ENCODE measurements at places on chromosomes 2 and 18.

- peaks cover 16% of the 10 kb centered on the region for H3K27me3 ChIP-seq
- no peak overlapping the region for H3K27ac ChIP-seq
- H3K4me3 ChIP-seq: no peak overlapping the region
- peak; percentile 36 for DNase-seq
Observed at GRCh38 chr18:80157708-80158343, 48.8 kb downstream of the ADNP2 start.

DNA sequence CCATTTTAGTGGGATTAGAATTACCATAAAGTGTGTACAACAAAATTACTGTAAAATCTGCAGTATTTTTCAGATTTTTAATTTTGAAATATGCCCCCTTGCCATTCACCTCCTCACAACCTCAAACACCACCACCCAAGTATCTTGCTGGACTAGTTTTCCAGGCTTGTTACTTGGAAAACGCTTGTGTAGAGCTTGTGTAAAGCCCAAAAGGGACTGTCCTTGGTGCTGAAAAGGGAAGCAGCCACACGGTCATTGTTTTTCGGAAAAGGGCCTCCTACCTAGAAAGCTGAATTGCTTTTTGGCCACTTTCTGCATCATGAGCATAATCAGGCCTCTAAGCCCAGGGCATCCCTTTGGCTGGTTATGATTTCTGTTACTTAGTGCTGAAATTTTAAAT, 563.4 kb downstream of the LRRTM4 start:
- H3K4me1 ChIP-seq: no peaks in the 10 kb centered on the region
- H3K27me3 ChIP-seq: no peaks in the 10 kb centered on the region
- H3K27ac ChIP-seq: no peak overlapping the region
- no peaks in the 10 kb centered on the region for H3K36me3 ChIP-seq

DNA sequence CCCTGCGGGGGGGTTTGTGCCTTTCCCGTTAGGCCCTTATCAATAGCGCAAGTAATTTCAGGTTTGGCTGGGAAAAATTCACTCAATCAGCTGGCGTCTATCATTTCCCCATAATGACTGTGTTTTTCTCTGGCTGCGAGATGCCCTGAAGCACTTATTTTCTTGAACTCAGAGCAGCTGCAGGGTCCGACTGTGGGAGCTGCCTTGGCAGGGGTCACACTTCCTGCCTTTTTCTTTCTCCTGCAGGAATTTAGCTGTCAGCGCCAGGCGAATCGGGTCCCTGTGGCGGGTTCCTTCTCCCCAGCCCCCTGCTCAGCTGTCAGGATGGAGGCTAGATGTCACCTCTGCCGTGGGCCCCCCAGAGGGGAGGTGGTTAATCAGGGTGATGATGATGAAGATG, 81.3 kb upstream of the HPCAL1 start:
- no peak for DNase-seq
- no peaks in the 10 kb centered on the region for H3K4me1 ChIP-seq
- no peaks in the 10 kb centered on the region for H3K27me3 ChIP-seq
- no peaks in the 10 kb centered on the region for H3K36me3 ChIP-seq
- H3K4me3 ChIP-seq: no peak overlapping the region

DNA sequence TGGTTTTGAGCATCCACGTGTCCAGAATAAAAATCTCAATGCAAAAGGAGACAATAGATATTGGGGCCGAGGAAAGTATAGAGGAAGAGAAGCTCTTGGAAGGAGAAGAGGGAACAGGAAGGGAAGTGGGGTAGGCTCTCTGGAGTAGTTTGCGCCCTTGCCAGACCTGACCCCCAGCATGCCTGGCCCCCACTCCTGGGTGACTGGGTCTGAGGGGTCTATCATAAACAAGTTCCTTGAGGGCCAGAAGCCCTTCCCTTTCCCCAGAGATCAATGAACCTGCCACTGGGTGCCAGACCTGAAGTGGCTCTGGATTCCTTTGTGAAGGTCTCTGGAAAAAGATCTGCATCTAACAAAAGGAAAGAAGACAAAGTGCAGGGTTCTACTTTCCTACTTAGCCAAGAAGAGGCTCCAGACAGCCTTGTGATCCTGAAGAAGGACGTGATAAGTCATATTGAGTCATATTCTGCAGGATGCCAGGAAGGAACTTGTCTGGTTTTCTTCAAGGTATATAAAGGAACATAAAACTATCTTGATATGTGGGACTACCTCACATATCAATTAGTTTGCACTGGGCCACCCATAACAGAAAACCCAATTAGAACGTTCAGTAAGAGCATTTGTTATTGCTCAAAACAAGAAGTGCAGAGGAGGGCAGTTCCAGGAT, 18.7 kb upstream of the ATOH8 start:
- no peak overlapping the region for H3K4me3 ChIP-seq
- H3K27me3 ChIP-seq: peaks cover 30% of the 10 kb centered on the region
- H3K36me3 ChIP-seq: no peaks in the 10 kb centered on the region
- DNase-seq: no peak
- no peaks in the 10 kb centered on the region for H3K4me1 ChIP-seq

- no peaks in the 10 kb centered on the region for H3K36me3 ChIP-seq
- no peak overlapping the region for H3K4me3 ChIP-seq
- DNase-seq: no peak
- peak overlapping the region; percentile 55 for H3K27ac ChIP-seq
Observed at GRCh38 chr18:46346213-46346612, 242.0 kb downstream of the HAUS1 start.

GRCh38 chr2:101063352-101064124, 61.4 kb downstream of the RPL31 start:
- no peaks in the 10 kb centered on the region for H3K4me1 ChIP-seq
- DNase-seq: no peak
- H3K4me3 ChIP-seq: no peak overlapping the region

- peaks cover 42% of the 10 kb centered on the region for H3K27me3 ChIP-seq
- H3K4me1 ChIP-seq: peaks cover 7% of the 10 kb centered on the region
- no peak overlapping the region for H3K4me3 ChIP-seq
- no peaks in the 10 kb centered on the region for H3K36me3 ChIP-seq
- no peak for DNase-seq
Observed at GRCh38 chr18:58491773-58492752, 136.8 kb downstream of the ALPK2 start.

DNA sequence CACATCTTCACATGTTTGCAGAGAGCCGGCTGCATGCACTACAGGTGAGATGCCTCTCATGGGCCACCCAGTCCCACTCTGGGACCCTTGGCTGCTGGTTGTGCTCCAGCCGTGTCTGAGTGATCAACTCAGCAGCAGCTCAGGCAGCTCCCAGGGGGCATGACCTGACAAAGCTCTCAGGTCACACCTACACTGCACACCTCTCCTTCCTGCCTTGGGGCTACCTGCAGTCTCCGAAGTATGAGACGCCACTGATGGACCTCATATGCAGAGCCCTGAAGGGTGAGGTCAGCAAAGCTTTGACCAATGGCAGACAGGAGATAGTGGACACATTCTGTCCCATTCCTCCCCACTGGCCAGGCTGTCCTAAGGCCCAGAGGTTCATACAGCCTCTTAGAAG, 51.4 kb downstream of the LBH start:
- H3K27me3 ChIP-seq: no peaks in the 10 kb centered on the region
- H3K36me3 ChIP-seq: peaks cover 15% of the 10 kb centered on the region
- DNase-seq: peak; percentile 13
- peak overlapping the region; percentile 72 for H3K4me3 ChIP-seq

DNA sequence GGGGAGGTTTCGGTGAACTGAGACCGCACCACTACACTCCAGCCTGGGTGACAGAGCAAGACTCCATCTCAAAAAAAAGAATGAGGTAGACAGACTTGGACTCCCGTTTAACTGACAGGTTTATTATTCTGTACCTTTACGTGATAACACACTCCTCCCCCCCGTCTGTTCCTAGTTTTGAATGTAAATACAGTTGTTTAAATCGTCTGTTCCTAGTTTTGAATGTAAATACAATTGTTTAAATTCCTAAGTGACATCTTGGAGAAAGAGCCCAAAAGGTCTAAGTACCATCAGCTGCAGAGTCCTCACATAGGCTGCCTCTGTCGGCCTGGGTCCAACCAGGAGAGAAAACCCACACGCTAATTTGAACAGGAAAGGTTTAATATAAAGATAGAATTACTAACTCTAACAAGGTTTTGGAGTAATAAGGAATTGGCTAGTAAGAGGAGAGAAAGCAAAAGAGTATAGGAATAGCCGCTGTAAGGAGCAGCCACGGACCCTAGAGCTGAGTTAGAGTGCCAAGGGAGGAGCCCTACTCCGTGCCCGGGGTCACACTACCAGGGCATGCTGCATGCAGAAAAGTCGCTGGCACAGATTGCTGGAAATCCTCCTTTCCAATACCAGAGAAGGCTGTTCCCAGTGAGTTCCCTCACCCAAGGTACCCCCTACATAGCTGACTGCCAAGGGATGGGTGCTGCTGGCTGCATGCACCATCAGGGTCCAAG, 83.5 kb upstream of the RANBP2 start:
- DNase-seq: no peak
- H3K4me3 ChIP-seq: no peak overlapping the region
- no peaks in the 10 kb centered on the region for H3K36me3 ChIP-seq
- peaks cover 27% of the 10 kb centered on the region for H3K4me1 ChIP-seq
- peaks cover 8% of the 10 kb centered on the region for H3K27me3 ChIP-seq

- no peak overlapping the region for H3K4me3 ChIP-seq
- H3K27me3 ChIP-seq: no peaks in the 10 kb centered on the region
- H3K36me3 ChIP-seq: no peaks in the 10 kb centered on the region
- H3K4me1 ChIP-seq: no peaks in the 10 kb centered on the region
- no peak for DNase-seq
Observed at GRCh38 chr2:48543895-48544294, 13.9 kb downstream of the STON1 start.

DNA sequence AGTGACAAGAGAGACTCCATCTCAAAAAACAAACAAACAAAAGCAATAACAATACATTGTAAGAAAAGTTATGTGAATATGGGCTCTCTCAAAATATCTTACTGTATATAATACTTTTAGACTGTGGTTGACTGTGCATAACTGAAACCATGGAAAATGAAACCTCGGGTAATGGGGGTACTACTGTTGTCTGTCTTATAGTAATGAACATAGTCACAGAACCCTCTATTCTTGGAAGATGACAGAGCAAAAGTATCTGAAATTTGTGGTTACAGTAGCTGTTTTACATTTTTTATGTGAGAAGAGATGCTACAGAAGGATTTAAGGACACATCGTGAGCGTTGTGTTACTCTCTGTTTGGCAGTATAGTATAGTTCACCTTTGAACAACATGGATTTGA, 60.5 kb downstream of the MAP4K4 start:
- H3K27ac ChIP-seq: peak overlapping the region; percentile 90
- no peaks in the 10 kb centered on the region for H3K36me3 ChIP-seq
- peaks cover 56% of the 10 kb centered on the region for H3K4me1 ChIP-seq
- no peaks in the 10 kb centered on the region for H3K27me3 ChIP-seq
- H3K4me3 ChIP-seq: peak overlapping the region; percentile 44

GRCh38 chr2:235827585-235827992, 333.7 kb downstream of the AGAP1 start:
- no peaks in the 10 kb centered on the region for H3K4me1 ChIP-seq
- H3K27ac ChIP-seq: no peak overlapping the region
- peaks cover 1% of the 10 kb centered on the region for H3K27me3 ChIP-seq

DNA sequence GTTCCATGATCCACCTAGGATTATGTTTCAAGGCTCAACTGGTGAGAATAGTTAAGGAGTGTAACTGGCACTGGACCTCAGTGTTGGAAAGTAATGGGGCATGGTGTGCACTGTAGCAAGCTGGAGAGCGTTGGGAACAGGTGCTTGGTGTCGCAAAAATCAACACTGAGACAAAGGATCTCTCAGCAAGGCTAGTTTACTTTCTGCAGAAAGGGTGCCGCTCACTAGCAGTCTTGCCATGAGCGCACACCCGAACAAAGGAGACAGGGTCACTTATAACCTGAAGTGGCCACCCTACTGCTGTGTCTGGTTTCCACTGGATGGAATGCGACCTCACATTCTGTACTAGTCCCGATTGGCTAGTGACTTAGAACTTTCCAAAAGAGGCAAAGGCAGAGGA, 133.2 kb downstream of the TMEM17 start:
- no peak overlapping the region for H3K4me3 ChIP-seq
- no peaks in the 10 kb centered on the region for H3K36me3 ChIP-seq
- no peak for DNase-seq

DNA sequence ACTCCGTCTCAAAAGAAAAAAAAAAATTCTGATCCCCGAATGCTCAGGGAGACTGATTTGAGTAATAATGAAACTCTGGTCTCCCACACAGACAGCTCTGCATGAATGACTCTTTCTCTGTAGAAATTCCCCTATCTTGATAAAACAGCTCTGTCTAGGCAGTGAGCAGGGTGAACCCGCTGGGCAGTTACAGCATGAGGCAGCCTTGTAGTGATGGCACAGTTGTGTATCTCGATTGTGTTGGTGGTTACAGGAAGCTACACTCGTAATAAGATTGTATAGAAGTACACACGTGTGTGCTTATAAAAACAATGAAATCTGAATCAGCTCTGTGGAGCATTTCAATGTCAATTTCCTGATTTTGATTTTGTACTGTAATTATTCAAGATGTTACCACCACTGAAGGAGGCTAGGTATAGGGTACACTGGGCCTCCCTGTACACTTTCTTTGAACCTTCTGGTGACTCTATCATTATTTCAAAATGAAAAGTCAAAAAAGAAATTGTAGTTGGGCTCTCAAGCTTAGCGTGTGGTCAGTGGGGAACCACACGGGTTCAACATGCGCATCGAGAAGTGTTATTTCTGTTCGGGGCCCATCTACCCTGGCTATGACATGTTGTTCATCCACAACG, 34.9 kb upstream of the ATP8B1 start:
- peaks cover 28% of the 10 kb centered on the region for H3K4me1 ChIP-seq
- H3K27me3 ChIP-seq: no peaks in the 10 kb centered on the region
- no peaks in the 10 kb centered on the region for H3K36me3 ChIP-seq
- peak overlapping the region; percentile 39 for H3K4me3 ChIP-seq
- peak overlapping the region; percentile 88 for H3K27ac ChIP-seq

DNA sequence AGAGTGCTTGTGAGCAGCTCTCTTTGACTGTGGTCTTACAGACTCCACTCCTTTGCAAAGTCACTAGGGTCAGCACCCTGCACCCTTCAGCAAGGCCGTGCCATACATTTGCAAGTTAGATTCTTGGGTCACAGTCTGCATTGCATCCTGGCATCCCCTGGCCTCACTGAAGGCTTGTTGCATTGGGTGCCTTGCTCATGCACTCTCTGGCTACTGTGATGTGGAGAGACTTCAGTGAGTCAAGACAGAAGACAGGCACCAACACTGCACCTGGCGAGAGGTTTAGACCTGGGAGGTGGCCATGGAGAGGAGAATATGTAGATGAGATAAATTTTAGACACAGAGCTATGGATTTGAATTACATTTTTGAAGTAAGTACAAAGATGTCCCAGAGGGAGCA, 146.4 kb upstream of the COPS8 start:
- no peaks in the 10 kb centered on the region for H3K4me1 ChIP-seq
- no peak for DNase-seq
- no peak overlapping the region for H3K27ac ChIP-seq
- H3K4me3 ChIP-seq: no peak overlapping the region
- H3K36me3 ChIP-seq: no peaks in the 10 kb centered on the region
